ENCODE measurements at places on chromosomes 16 and 17.

DNA sequence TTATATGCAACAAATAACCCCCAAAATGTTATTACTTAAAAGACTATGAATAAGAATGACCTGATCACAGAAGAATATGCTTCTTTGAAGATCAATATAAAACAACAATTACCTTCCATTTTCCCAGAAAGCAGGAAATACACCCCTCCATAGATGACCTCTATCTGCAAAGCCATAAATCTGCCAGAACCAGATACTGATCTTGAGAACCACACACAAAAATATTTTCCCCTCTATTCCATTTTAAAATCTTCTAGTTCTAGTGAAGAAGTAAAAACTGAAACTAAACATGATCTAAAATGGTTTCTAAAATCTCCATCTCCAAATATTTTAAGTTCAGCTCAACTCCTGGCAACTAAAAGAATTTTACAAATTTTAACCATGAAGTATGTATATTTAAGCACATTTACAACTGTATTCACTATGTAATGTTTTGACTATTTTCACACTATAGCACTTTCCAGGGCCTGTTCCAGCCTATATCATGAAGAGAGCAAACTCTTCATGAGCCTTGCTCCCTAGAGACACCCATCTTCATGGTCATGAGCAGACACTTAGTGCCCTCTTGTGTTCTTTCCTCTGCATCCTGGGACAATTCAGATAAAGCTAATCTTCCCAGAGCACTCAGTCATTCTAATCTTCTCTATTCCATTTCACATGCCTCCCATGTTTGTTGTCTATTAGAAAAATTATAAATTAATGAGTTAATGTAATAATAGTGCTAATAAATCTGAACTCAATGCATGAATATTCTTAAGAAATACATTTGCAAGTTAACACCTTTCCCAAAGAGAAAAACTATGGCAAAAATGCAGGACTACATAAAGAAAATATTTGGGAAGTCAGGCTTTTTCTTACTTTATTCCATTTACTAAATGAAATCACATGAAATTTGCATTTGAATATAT is 87.0 kb downstream of the HELZ start:
- DNase-seq, result peak; percentile 12

DNA sequence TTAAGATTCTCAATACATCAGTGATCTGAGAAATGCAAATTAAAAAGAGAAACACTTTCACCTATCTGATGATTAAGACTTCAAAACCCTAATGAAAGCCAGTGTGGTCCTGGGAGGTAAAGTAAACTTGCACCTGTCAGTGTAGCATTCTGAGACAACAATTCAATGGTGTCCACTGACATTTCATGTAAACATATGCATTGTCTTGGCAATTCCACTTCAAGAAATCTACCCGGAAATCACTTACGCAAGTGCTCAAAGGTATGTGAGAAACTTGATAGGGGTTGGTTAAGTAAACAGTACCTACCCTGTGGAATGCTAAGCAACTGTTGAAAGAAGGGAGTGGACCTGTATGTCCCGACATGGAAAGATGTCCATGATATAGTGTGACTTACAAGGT is 2.1 kb downstream of the ST6GALNAC1 start:
- no peak for DNase-seq

DNA sequence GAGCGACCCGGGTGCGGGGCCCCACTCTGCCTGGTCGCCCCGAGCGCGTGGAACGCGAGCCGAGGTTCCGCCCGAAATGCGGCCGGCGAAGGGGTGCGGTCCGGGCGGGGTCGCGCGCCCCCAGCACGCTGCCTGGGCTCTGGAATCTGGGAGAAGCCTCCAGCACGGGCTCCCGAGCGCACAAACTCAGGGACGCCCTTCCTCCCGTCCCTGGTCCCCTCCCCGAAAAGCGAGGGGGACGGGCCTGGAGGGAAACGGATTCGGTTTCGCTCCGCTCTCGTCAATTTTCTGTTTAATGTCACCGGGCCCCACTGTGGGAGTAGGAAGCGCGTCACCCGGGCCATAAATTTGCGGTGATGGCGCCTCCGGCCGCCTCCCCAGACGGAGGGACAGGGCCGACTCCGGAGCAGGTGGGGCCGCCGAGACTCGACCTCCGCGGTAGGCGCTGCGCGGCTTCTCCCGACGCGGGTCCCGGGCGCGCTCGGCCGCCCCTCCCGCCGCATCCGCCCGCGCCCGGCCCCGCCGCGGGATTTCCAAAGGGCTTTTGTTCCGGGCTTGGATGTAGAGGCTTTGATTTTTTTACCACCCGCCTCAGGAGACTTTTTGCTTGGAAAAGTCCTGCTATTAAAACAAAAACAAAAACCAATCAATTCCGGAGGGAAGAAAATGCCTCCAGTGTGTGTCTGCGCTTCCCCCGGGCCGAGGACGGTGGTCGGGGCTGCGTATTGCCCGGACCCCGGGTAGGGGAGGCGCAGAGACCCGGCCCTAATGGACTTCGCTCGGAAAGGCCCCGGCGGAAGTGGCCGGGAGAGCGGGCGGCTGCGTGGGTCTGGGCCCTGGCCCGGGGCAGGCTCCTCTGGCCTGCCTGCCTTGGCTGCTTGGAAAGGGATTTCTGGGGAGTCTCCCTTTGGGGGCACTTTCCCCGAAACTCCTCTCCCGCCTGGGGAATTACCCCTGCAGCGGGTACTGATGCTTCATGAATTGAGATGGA is 7.9 kb upstream of the BAHCC1 start:
- peak; percentile 67 for DNase-seq

- no peak for DNase-seq
Measured at GRCh38 chr17:31136319-31136718, 41.5 kb downstream of the NF1 start.

- peak; percentile 53 for DNase-seq
Measured at GRCh38 chr17:68398691-68399637, 58.3 kb downstream of the WIPI1 start.

GRCh38 chr16:56231-56927 is 2.8 kb downstream of the SNRNP25 start:
- no peak for DNase-seq

- DNase-seq, result no peak
Measured at GRCh38 chr17:35337364-35337763, 36.1 kb downstream of the SLFN11 start.

DNA sequence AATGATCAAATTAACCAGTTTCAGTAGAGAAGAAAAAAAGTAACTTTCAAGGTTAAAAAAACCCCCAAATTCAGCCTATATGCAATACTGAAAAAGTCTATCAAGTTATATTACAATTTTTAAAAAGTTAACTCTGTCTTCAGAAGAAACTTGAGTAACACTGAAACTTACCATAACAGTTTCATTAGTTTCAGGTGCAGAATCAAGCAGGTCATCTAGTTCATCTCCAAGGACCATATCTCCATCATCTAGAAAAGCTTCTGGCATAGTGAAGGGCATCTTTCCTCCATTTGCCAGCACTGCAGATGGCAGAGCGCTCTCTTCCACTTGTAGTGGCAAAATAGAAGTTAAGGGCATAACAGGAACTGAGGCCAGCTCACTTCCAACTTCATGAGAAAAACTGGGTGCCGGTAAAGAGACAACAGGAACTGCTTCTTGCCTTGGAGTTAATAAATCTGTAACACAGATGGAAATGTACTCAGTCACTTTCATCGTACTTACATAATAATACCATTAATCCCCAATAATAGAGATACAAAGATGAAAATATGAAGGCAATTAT is 22.9 kb downstream of the ZC3H7A start:
- no peak for DNase-seq

DNA sequence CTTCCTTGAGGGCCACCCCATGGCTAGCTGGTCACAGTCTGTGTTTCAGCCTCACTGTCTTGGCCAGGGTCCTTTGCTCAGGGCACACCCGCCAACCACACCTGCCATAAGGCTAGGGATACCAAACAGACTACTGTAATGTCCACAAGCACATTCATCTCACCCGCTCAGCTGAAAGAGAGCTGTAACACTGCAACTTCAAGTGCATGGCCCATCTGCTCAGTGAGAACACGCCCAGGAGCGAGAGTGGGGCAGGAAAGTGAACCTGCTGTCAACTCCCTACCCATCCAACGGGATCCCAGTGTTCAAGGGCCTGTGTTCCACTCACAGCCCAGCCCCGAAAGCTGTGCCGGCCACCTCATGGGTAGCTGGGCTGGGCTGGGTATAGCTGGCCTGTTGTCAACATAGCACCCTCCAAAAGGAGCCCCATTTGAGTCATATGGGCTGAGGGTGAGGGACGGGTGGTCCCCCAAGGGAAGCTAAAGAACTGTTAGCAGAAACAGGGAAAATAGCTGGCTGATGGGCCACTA is 55.7 kb downstream of the SCNN1B start:
- no peak for DNase-seq

DNA sequence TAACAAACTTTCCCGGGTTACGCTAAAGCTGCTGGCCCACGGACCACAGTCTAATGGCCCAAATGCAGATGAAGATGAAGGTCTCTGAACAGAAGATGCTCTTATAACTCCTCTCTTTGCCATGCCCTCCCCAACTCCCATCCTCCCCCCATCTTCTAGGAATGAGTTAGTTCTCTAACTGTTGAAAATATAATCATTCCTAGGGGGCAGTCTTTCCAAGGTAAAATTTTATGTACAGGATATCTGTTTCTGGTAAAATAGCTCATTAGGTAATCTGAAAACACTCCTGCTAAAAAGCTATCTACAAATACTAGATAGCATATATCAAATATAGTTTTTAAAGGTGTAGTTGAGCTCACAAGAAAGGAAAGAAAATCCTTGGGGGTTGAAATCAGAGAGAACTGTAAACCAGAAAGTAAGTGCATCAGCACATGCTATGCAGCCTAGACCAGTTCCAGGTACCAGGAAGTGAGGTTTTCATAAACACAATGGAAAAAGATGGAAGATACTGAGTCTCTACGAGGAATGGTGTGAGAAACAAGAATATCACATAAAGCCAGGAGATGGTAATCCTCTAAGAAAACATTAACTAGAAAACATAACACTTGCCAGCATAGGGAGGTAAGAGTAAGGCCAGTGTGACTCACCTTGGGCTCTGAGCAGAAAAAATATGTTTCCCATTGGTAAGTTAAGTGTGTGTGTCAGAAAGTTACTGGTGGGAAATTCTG is 38.1 kb downstream of the CMC2 start:
- no peak for DNase-seq

GRCh38 chr17:12667299-12667958 is 1.7 kb downstream of the MYOCD start:
- DNase-seq, result no peak

GRCh38 chr17:67443931-67444595 is 67.0 kb downstream of the PITPNC1 start:
- no peak for DNase-seq

DNA sequence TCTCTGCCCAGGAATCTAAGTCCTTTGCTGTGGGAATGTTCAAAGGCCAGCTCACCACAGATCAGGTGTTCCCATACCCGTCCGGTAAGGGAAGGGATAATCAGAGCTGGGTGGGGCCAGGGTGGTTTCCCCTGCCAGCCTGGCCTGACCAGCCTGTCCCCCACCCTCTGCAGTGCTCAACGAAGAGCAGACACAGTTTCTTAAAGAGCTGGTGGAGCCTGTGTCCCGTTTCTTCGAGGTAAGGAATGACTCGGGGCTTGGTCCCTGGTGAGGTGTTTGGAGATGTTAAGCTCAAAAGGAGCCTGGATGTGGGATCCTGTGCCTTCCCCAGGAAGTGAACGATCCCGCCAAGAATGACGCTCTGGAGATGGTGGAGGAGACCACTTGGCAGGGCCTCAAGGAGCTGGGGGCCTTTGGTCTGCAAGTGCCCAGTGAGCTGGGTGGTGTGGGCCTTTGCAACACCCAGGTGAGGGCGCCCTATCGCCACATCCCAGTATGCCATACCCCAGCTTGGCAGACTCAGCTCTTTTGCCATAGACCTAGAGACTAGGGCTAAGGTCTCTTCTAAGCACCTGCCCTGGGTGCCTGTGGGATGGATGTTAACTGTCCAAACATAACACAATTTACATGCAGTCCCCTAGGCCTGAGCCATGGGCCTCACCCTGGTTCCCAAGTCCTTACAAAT is 997 bp downstream of the ACADVL start:
- peak; percentile 71 for DNase-seq

DNA sequence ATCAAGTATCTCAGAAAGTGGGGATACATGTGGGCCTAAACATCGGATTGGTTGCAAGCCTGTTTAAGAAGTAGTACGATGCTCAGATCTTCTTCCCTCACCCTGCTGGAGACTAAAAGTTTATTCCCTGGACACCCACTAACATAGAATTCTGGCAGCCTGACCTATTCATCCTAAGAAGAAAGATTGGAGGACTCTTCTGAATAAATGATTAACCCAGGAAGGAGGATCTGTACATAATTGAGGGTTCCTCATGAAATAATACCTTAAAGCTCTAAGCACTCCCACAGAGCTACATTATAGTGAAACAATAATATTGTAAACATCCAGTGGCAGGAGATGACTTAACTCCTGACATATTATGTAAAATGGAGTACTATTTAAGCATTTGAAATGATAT is 111.7 kb downstream of the NLK start:
- no peak for DNase-seq

DNA sequence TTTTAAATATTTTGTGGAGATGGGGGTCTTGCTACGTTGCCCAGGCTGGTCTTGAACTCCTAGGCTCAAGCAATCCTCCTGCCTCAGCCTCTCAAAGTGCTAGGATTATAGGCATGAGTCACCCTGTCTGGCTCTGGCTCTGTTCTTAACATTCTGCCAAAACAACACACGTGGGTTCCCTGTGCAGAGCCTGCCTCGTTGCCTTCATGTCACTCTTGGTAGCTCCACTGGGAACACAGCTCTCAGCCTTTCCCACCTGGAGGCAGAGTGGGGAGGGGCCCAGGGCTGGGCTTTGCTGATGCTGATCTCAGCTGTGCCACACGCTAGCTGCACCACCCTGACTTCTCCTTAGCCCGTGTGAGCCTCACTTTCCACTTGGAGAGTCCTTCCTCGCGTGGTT is 19.3 kb downstream of the CRISPLD2 start:
- DNase-seq, result no peak

DNA sequence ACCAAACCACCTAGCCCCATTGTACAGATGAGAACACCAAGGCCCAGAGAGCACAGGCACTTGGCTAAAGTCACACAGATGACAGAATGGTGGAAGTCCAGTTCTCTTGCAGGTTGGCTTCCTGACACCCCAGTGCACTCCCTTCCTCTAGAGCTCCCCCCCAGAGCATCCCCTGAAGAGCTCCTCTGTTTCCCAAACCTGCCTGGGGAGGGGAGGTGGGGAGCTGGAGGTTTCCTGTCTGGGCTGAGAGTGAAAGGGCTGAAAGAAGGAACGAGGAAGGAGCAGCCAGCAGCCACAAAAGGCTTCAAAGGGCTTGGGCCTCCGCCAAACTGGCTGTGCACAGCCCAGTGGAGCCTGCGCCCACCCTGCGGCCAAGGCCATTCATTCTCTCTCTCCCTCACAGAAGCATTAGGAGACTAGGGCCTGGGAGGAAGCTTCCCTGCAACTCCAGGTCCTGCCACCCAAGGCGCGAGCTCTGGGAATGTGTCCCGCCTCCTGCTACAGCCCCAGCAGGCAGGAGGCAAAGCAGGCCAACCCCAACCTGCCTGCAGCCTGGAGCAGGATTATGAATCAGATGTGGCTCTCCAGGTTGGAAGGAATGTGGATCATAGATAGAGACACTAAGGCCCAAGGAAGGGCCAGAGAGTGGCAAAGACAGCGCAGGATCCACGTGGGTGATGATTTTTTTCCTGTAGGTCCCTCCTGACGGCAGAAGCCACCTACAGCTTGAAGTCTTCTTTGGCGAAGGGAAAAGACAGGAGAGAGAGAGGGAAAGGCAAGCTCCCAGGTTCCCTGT is 913 bp downstream of the SLC13A5 start:
- no peak for DNase-seq

All from CD4-positive, alpha-beta T cell treated with Interferon alpha-2 for 1 hour (primary cell).